ENCODE measurements at places on chromosomes 6 and 20.
A peak's percentile ranks its signal among the peaks of the same experiment; 100 is the strongest.

DNA sequence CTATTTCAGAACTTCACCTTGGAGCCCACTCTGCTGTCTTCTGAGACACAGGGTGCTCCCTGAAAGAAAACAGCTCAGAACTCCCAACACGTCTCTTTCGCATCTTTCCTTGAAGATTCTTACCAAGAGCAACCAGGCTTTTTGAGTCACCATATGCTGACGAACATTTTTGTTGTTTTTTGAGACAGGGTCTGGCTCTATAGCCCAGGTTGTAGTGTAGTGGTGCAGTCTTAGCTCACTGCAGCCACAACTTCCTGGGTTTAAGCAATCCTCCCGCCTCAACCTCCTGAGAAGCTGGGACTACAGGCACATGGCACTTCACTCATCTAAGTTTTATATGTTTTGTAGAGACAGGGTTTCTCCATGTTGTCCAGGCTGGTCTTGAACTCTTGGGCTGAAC lies 68.5 kb downstream of the TRMT11 start:
- no peak for DNase-seq

DNA sequence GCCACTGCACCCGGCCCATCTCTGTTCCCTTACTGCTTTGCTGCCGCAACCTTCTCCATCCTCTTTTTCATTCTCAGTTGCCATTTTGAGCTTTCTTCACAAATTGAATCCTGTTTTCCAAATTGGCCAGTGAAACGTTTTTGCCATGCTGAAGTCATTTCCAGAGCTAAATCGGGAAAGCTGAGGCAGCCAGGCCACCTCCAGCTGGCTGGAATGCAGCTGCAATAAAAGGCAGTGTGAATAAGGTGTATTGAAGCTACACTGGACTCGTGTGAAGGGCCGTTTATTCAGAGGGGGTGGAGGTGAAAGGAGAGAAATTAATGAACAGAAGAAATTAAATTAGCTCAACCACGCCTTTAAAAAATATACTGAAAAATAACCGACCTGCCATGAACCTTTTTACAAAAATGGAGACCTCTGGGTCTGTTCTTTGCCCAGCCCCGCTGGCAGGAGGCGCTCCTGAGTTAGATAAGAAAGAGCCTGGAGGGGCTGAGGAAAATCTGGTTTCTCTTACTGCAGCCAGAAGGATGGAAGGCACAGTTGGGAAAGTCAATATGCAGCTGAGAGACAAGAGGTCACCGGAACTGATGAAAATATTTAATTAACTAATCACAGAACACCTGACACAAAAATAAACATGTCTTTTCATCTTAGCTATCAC lies 283.9 kb downstream of the FOXC1 start:
- no peak for DNase-seq

- no peak for DNase-seq
These were observed 9.3 kb upstream of the BACH2 start for GRCh38 chr6:90305800-90306448.

DNA sequence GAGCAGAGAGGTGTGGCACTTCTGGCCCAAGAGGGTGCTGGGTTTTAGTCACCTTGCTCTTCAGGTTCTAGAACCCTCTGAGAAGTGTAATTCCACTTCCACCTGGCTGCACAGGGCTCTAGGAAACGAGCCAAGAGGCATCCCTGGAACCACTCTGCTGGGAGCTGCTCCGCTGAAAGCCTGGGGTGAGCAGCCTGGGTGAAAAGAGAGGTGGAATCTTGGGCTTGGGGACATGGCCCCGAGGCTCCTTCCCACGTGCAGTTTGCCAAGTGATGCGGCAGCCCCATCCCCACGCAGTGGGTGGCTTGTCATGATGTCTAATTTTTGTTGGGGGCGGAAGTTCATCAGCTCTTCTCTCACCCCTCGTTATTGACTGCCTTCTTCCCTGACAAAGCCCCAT lies 32.8 kb downstream of the PPP1R16B start:
- no peak for DNase-seq

DNA sequence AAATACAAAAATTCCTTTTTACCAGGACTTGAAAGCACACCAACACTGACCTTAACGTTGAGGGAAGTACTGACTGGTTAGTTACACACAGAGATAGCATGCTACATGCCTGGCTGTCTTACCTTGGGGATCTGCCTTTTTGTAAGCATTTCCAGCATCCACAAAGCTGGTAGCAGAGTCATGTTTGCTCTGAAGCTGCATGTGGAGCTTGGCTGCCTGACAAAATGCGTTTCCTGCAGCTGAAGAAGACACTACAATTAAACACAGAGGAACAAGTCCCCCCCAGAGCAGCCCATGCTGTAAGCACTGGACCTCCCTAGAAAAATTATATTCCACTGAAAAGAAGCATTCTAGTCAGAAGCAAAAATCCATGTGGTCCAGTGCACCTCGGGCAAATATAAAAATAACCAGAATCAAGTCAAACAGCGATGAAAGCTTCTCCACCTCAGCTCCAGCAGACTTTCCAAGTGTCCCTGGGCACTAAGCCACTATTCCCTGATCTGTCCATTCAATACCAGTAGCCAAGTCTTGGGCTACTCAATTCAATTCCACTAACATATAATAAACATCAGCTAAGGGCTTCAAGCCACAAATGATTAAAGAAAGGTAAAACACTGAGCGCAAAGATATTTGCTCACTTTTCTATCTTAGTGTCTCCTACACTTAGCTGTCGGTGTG lies 24.2 kb downstream of the NAPB start:
- DNase-seq = no peak

DNA sequence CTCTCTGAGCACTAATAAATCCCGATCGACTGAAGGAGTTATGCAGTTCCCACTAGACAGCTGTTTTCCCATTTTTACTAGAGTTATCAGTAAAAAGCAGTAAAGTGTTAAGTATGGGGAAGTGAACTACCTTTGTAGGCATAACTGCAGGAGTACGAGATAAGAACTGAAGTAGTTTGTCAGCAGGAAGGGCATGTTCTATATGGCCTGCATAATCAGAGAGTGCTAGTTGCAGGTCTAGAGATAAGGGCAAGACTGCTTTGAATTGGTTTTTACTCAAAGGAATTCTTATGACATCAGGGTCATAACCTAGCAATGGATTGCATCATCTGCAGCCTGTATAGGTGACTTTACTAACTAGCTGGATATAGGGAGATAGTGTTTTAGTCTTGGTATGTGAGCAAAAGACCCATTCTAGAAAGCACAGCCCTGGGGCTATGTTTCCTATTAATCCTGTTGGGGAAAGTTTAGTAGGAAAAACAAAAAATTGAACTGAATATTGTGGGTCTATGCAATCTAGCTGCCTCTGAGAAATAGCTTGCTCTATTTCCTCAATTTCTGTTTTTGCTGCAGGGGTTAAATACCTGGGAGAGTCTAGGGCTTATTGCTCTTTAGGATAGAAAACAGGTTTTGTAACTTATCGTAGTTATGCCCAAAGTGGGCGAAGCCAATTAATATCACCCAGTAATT lies 22.6 kb upstream of the CRISP1 start:
- DNase-seq = no peak

- no peak for DNase-seq
These were observed 1.7 kb downstream of the TNF start for GRCh38 chr6:31576897-31577578.

- no peak for DNase-seq
These were observed 375.8 kb downstream of the QKI start for GRCh38 chr6:163790266-163790840.

DNA sequence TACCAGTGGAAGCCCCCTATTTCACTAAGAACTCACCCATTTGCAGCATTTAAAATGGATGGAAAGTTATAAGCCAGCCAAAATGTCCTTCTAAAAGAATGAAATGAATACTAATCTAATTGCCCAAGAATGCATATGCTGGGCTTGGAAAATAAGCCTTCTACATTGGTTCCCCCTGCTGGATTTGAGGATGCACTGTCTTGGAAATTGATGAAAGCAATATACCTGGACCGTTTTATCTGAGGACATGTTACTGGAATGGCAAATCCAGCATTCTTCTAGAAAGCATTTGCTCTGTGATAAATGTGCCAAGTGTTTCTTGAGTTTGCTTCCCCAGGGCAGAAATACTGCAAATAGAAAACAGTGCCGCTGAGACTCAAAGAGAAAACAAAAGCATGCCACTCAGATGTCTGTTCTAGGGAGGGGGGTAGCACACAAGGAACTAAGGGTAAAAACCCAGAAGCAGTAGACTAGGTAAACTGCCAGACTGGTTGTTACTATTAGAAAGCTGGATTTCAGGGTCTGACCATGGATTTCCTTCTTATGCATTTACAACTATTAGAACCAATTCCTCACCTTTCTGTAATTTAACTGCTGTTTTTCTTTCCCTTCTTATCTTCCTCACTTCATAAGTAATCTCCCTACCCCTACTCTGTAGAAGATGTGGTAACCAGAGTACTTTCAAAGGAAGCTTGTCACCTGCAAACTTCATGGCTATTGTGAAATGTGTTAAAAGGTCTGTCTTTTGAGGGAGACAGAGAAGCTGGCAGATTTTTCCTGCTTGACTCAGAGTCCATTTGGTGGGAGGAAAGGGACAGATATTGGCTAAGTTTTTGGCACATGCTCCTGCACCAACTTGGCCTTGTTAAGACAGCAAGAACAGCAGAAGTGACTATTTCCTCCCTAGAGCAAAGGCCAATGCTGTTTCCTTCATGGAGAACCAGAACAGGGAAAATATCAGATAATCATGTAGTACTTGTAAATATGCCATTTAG lies 642.6 kb downstream of the KIF16B start:
- DNase-seq = peak; percentile 38

DNA sequence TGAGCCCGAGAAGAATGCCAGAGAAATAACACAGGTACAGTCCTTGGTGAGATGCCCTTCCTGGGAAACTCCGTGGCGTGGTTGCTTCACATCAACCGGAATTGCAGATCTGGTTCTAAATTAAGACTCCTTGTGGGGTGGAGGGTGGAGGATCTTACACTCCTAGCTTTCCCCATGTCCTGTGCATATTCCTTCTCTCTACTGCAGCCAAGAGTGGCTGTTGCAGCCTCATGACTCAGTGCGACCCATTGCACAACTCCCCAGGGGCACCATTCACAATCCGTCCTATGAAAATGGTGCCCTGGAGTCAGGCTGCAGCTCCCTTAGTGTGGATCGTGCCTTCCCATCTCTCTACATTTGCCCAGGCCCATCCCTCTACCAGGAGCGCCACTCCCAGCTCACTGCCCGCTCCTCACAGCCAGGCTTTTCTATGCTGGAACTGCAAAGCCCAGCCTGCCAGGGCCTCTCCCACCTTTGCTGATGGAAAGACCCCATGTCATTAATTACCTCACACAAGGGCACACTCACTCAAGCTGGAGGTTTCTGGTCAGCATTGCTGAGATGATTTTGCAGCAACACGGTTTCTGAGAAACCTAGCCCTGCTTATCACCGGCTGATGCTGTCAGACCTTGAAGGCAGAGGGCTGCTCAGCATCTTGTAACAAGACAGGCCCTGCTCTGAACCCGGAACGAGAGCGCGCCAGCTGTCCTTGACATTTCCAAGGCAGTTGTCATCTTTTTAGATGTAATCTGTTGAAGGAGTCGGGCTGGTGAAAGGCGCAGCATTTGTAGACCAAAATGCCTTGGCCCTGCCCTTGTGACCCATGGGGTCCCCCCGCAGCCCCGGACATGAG lies 39.7 kb downstream of the SIRPA start:
- DNase-seq = no peak

DNA sequence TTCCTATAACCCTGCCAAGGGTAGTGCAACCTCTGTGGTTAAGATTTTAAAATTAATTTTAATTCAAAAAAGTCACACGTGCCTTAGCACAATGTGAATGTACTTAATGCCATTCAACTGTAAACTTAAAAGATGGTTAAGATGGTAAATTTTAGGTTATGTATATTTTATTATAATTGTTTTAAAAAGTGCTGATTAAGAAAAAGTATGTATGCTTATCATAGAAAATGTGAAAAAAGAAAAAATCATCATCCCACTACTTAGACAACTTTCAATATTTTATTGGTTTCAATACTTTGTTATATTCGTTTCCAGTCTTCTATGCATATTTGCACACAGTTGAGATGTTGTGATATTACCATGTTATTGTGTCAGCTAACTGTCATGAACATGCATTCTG lies 18.7 kb downstream of the ARFGEF2 start:
- DNase-seq = no peak

DNA sequence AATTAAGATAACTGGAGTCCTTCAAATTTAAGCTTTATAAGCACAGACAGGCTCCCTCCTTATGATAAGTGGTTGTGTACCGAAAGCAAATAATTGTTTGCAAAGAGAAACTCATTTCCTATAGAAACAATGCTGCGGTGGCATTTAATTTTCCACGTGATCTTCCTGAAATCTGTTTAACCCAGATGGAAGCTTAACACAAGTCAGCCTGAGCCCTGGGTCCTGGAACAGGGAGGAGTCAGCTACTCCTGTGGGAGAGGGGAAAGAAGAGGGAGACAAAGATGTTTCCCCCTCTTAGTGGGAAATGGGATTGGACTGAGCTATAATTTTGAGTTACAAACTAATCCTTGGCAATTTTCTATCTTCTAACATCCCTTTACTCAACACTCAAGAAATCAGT lies 136.5 kb downstream of the ELOVL4 start:
- no peak for DNase-seq

- no peak for DNase-seq
These were observed 122.3 kb downstream of the NKAIN2 start for GRCh38 chr6:123925842-123926399.

GRCh38 chr6:112639391-112639831 lies 292.3 kb downstream of the RFPL4B start:
- no peak for DNase-seq

GRCh38 chr20:3238616-3239025 lies 369 bp downstream of the SLC4A11 start:
- no peak for DNase-seq

- DNase-seq = no peak
These were observed 80.5 kb upstream of the SYNDIG1 start for GRCh38 chr20:24388828-24389380.

GRCh38 chr6:112232845-112233256 lies 21.5 kb downstream of the LAMA4 start:
- DNase-seq = no peak

- no peak for DNase-seq
These were observed 113.7 kb upstream of the BCLAF1 start for GRCh38 chr6:136403110-136403980.

DNA sequence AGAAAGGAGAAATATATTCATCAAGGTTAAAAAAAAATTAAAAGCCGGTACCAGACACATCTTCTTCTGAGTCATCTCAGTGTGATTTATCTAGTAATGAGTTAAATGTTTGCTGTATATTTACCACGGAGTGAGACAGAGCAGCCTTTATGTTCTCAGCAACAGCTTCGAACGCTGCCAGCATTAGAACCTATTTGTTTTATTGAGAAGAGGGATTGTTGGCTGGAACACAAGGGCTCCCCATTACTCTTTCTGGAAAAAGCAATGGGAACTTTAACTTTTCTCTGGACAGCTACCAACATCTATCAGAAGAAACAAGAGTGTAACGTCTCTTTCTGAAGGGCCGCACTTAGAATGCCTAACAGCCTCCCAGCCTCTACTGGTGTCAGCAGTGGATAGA lies 105.3 kb upstream of the TAB2 start:
- no peak for DNase-seq

GRCh38 chr6:163228041-163228440 lies 186.5 kb upstream of the QKI start:
- DNase-seq = no peak

DNA sequence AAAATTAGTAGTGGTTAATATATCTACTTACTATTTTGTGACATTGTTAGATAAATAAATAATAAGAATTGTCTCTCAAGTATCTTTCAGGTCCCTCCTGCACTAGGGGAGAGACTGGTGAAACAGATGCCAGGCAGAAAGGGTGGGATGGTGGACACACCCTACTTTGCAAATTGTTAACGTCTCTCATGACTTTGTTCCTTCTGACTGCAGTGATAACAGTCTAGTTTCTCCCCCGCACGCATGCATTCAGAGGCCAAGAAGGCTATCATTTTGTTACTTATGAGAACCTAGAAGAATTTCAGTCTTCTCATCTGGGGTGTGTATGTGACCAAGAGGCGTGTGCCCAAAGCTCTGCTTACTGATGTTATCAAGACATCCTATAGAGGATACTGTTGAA lies 152.3 kb downstream of the EDN1 start:
- no peak for DNase-seq
